Activated effector memory CD4-positive, alpha-beta T cell treated with anti-CD3 and anti-CD28 coated beads, Interleukin-2, amount 50 U/mL, for 16 hours (primary cell): ENCODE measurements at places on chromosomes 13 and 19.

DNA sequence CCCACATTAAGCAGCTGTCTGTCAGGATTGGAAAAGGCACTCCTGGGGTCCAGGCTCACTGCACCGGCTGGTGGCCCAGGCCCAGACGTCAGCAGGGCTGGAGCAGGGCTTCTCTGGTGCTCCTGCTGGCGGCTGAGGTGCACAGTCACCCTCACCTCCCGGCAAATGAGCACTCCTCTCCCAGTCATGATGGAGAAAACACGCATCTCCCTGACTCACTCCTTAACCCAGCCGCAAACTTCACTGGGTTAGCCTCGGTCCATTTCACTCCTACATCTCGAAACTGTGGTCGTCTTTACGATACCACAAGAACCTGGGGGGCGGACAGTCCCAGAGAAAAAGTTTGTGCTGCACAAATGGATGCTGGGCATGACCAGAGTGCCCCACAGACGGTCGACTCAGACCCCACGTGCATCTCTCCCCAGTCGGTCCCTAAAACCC lies 3.3 kb upstream of the RASA3 start:
- DNase-seq = peak; percentile 58

GRCh38 chr13:102709536-102709935 lies 14.7 kb upstream of the METTL21C start:
- DNase-seq = no peak

DNA sequence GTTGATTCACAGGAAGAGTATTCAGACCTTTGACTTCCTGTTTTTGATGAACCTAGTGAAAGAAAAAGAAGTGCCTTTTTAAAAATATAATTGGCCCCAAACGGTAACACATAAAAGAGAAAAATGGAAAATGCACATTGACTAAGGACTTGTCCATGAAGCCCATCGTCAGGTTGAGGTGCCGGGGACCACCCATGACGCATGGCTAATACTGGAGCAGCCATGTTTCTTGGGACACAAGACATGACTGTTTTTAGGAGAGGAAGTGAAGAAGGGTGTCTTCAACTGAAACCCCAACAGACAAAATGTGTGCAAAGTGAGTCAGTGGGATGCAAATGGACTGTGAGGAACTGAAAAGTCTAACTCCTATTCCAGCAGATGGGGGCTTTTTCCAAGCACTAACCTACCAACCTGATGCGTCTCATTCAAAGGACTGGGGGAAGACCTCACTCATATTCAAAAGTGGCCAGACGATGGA lies 459.4 kb downstream of the FOXO1 start:
- DNase-seq = no peak

DNA sequence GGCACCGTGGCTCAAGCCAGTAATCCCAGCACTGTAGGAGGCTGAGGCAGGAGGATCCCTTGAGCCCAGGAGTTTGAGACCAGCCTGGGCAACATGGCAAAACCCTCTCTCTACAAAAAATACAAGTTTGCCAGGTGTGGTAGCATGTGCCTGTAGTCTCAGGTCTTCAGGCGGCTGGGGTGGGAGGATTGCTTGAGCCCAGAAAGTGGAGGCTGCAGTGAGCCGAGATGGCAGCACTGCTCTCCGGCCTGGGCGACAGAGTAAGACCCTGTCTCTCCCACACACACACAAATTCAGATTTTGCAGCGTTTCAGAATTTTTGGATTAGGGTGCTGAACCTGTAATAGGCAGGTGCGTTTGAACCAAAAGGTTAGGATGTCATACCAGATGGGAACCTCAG lies 2.2 kb downstream of the RPS11 start:
- no peak for DNase-seq

- no peak for DNase-seq
Measured at GRCh38 chr19:3981736-3982681, 3.3 kb downstream of the EEF2 start.
